ENCODE measurements at places on chromosomes 5 and 9. TPM values are rescaled to one million over a fixed set of nuclear protein-coding genes. Genes with fewer than 3 reads are reported as not detected.

DNA sequence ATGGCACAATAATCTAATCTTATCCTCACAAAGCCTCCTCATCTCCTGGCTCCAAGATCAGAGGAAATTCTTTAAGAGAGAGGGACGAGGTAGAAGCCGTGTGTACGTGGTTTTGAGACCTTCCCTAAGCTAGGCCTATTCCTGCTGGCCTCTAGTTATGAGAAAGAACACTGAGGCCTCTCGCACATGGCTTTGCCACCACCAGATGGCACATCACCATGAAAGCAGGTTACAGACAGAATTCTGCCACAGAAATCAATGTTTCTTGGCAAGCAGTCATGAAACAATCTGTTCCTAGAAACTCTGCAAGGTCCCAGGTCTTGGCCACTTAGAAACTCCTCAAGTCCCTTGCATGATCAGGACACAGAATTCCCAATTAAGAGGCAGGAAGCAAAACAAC, 268.2 kb upstream of the TAS2R1 start:
- DNase-seq, result no peak

DNA sequence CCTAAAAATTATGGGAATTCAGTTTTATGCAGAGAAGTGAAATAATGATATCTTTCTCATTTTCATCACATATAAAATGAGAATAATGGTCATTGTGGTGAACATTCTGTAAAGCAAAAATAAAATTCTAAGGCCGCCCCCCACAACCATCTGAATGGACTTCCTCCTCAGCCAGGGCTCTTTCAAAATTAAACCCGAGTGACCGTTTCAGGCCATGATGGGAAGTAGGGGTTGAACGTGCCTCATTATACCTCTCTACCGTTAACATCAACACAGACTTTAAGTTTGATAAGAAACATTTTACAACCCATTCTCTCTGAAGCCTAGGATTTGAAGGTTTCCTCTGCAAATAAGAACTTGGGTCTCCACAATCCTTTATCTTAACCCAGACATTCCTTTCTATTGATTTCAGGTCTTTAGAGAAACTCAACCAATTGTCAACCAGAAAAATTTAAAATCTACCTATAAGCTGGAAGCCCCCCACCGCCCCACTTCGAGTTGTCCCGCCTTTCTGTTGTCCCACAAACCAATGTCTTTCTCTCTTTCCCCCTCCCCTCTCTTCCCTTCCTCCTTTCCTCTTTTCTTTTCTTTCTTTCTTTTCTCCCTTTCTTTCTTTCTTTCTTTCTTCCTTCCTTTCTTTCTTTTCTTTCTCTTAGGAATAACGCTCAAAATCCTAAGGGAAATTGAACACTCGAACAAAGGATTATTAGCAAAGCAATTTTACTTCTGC, 1.7 kb upstream of the TMCO6 start:
- DNase-seq, result no peak

CRHBP gene
- polyA plus RNA-seq, result not detected

- no peak for DNase-seq
These were observed 157.5 kb upstream of the IER5L start for GRCh38 chr9:129335464-129336129.

DNA sequence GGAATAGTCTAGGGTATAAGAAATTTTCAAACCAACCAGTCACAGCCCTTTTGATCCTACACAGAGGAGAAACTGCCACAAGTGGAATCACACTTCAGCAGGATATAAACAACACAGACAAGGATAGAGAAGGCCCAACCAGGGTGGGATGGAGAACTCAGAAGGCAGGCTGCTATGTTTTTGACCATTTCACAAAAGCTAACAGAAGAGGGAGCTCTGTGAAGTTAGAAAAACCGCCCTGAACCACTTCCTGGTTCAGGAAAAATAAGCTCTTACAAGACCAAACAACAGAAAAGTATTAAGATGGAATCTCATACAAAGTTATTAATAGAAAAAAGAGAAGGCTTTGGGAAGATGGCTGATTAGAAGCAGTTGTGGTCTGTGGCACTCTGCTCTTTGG, 960 bp upstream of the IFNB1 start:
- no peak for DNase-seq

EDIL3 gene
- not detected for polyA plus RNA-seq

DNA sequence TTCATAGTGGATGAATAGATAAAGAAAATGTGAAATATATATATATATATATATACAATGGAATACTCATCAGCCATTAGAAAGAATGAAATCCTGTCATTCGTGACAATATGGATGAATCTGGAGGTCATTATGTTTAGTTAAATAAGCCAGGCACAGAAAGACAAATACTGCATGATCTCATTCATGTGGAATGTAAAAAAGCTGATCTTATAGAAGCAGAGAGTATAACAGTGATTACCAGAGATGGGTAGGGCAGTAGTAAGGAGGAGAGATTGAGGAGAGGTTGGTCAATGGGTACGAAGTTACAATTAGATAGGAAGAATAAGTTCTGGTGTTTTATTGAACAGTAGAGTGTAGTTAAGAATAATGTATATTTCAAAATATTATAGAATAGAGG, 19.7 kb upstream of the PCDHAC2 start:
- DNase-seq, result no peak

CDH6 gene
- not detected for polyA plus RNA-seq

GGTA1 gene
- polyA plus RNA-seq, result 0.64 TPM

DNA sequence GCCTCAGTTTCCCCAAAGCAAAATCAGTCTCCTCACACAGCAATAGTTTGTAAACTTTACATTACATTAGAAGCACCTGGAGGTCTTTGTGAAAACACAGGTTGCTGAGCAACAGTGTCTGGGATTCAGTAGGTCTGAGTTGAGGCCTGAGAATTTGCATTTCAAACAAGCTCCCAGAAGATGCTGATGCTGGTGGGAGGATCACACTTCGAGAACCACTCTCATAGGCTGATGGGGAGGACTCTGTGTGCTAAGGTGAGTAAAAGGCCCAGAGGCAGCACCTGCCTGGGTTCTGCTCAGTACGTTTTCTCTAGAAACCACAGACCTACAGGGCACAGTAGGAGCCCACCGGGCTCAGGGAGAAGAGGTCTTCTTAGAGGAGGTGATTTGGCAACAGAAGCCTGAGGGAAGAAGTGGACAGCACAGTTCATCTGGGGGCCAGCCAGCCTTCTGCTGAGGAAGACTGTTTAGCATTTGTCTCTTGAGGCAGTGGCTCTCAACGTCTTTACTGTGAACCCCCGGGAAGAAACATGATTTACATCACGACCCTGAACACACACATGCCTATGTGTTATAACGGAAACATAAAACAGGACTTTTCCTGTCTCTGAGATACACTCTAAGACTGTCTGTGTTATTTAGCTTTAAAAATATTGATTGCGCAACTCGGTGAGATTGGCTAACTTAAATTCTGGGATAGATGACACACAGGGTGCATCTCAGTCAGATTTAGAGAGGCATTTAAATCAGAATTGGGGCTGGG, 24.8 kb upstream of the DENND1A start:
- DNase-seq, result no peak

DNA sequence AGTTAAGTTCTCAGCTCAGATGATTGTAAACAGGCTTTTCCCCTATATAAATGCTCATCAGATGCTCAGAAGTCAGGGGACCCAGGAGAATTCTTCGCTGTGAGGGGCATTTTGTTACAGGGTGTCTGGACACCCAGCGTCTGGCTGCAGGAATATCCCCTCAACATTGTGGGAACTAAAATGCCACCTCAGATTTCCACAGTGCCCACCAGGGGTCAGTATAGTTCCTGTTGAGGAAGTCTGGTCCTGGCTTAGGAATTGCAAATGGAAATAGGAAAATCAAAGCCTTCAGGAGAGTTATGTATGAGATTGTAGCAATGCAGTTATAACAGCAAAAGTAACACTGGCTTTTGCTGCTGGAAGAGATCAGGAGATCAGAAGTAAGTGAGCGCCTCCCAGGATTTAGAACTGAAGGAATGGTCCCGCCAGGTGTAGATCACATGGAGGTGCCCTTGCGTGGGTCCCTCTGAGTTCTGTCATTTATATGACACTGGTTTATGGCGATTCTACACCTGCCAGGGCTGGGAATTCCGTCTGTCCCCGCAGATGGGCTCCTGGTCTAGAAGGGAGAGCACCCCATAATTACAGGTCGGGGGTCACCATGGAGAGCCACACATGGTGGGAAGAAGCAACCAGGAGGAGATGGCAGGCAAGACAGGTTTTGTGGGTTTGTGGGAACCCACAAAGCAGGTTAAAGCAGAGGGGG, 47.1 kb upstream of the CTSL start:
- DNase-seq, result no peak

- DNase-seq, result no peak
These were observed 96.3 kb downstream of the KIAA0825 start for GRCh38 chr5:94522117-94522516.

DNA sequence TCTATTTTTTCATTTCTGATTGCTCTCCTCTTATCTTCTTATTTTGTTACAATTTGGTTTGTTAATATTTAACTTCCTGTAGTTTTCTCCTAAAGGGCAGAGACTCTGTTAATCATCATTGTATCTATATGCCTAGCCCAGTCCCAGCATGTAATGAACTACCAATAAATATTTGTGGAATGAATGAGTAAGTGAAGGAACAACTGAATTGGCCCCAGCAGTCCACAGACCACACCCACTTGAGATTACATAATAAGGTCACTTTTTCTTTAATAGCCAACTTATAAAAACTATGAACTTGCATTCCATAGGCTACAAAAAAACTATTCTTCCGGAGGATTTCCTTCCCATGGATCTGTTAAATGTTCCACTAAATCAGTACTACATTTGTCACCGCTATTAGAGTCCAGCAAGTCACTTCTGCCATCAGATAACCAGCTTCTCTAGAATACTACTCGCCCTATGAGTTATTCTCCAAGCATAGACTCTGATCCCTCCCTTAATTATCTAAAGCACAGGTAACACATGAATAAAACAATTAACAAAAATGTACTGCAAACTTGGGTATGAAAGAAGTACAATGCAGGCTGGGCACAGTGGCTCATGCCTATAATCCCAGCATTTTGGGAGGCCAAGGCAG, 27.5 kb upstream of the TNPO1 start:
- DNase-seq, result no peak

ADAMTS12 gene
- not detected for polyA plus RNA-seq

GRCh38 chr5:115586525-115587146, 15.6 kb downstream of the TICAM2 start:
- peak; percentile 22 for DNase-seq

- no peak for DNase-seq
These were observed 2.5 kb upstream of the ACTL7A start for GRCh38 chr9:108859459-108860114.
